ENCODE measurements at places on chromosomes 6 and 20.

DNA sequence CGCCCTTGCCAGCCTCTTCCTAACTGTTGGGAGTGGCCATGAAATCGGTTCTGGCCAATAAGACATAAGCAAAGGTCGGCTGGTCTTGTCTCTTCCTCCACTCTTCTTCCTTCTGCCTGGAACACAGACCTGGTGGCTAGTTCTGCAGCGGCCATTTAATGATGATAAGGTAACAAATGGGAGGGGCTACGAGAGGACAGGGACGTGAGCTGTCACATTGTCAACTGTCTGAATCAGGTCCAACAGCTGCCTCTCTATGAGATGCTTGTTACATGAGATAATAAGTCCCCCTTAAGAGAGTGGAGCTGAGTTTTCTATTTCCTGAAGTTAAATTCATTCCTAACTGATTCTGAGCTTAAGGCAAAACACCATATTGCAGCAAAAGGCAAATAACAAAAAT lies 12.5 kb upstream of the TMEM242 start:
- no peak for DNase-seq

DNA sequence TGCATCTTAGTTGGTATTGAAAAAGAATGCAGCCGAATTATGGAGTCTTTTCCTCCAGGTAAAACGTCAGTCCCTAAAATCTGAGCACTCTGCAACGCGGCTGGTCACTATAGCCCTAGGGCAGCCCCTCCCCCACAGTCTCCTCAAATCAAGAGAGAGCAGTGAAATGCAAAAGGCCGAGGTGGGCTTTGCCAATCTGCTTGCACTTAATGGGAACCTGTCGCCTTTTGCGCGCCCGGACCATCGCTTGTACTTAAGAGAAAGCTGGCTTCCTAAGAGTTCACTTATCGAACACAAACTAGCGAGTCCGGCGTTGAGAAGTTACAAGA lies 447 bp downstream of the MCM3 start:
- peak; percentile 50 for DNase-seq

DNA sequence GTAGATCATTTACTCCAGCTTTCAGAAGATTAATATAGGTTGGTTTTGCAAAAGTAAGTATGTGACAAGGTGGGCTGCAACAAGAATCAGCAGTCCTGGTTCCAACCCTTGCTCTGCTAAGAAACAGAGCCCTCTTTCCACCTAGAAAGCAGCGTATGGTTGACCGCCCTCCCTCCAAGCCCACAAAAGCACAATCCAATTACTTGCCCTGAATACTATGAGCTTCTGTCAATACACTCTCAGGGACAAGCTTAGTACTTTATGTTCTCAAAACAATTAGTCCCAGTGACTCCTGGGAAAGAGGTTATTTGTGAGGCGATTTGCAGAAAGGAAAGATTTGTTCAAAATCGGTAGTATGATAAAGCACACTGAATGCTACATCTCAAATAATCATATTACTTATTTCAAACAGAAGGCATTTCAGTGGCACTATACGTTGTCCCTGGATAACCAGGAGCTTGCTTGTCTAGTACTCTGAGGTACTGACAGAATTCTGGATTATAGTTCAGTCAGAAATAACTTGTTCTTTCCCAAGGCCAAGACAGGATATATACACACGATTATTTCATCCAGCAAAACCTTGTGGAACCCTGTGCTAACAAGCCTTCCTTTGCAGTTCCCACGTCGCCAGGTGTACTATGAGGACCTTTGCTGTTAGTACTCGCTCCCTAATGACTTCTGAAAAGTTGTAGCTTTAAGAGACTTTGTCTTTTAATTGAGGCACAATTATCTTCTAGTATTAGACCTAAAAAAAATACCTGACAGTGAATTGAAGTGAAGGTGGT lies 96.9 kb upstream of the ADTRP start:
- no peak for DNase-seq

DNA sequence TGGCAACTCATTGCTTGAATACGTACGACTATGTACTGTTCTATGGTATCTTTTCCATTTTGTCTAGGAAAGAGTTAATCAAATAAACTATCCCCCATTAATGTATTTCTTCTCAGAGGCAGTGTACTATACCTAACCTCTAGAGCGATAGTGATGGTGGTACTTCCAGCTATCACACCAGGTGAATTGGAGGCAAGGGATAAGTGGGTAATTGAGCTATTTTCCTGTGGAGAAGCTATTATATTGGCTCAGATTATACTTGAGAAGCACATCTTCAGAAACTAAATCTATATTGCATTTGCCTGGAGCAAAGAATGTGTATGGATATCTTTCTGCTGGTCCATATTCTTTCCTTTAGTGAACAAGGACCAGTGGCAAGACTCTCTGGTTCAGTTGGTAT lies 430.7 kb upstream of the KHDRBS2 start:
- DNase-seq: no peak

All from urothelium cell line (cell line).